ENCODE measurements at places on chromosomes 2 and 18. TPM values are rescaled to one million over a fixed set of nuclear protein-coding genes. Genes with fewer than 3 reads are reported as not detected.

CAVIN2 gene
- 41.4 TPM for polyA plus RNA-seq

KCNG2 gene
- 0.86 TPM for polyA plus RNA-seq

CNDP1 gene
- 0.31 TPM for polyA plus RNA-seq

CCDC74B gene
- polyA plus RNA-seq, result 0.62 TPM

TPO gene
- 0.25 TPM for polyA plus RNA-seq

Data from hindlimb muscle (tissue), 1 donor.